Thymus (tissue), 14 donors: ENCODE measurements at places on chromosomes 3 and 15. TPM values are rescaled to one million over a fixed set of nuclear protein-coding genes. Genes with fewer than 3 reads are reported as not detected.

CLRN1 gene
- under 0.01 TPM for total RNA-seq

CD200R1 gene
- 7.8 TPM for total RNA-seq

TUSC2 gene
- total RNA-seq: 23.6 TPM

CX3CR1 gene
- 2.3 TPM for total RNA-seq

BFSP2 gene
- total RNA-seq: 3.6 TPM

PGBD4 gene
- total RNA-seq: 1.4 TPM
